T-helper 22 cell (primary cell): ENCODE measurements at places on chromosomes 7 and 10.

DNA sequence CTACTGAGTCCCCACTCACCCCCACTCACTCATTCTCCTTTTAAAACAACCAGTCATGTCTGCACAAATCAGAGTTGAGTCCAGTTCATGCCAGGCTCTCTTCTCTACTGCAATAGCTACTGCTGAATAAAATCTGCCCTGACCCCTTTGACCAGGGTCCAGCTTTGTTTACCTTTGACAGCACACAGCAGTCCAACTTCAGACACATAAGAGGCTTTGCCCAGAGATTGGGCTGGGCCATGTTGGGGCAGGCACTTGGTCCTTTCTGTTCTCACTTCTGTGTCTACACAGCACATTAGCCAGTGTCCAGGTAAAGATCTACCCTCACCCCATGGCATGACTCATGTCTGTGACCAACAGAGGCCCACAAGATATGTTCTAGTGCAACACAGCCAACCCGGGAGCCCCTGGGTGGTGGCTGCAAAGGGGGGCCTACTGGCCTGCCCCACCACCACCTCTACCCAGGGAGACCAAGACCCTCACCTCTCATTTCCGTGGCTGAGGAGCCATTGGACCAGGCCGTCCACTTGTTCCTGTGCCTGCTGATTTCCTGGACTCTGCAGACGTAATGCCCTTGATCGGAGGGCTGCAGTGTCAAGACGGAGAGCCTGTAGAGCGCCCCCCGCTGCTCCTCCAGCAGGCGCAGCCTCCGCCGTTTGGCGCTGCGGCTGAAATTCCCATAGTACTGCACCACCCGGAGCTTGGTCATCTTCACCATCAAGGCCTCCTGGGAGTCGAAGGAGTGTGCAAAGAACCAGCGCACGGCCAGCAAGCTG lies 8.0 kb downstream of the VSTM4 start:
- DNase-seq = no peak

DNA sequence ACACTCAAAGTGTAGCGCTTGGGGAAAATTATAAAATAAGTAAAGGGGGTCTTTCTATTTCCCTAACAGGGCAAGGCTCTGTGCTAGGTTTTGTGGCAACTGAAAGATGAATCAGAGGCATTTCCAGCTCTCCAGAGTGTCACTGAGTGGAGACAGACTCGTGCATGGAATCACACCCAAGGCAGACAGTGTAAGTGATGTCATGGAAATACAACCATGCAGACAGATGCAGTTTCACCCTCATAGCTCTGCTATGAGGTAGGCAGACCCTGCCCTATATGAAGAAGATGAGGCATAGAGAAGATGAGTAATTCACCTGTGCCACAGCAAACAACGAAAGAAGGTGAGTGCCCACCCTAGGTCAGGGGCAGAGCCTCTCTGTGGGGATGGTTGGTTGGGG lies 57.2 kb upstream of the PITRM1 start:
- no peak for DNase-seq

- no peak for DNase-seq
Observed at GRCh38 chr7:50851891-50852290, 69.2 kb upstream of the GRB10 start.

DNA sequence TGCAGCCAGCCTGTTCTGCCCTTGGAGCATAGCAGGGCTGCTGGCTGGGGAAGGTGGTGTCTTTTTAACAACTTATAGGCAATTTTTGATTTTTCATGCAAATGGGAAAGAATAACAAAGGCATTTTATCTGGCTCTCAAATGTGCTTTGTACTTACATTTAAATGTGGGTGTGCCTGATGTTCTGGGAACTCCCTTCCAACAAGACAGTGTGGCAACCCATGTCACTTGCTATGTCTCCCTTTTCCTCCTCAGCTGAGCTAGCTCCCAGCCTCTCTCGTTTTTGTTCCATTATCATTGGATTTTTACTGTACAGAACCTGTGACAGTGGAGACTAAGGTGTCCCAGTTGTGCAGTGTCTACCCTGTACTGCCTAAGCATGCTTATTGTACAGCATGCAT lies 93.5 kb upstream of the PDCD4 start:
- no peak for DNase-seq

DNA sequence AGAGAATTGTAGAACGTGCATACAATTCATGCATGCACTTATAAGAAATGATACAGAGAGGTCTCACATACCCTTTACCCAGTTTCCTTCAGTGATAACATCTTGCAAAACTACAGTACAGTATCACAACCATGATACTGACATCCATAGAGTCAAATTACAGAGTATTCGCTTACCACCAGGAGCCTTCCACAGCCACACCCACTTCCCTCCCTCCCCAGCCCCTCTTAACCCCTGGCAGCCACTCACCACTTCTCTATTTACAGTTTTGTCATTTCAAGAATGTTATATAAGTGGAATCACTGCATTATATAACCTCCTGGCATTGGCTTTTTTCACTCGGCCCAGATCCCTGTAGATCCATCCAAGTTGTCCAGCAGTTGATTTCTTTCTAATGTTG lies 143.8 kb downstream of the ZNF248 start:
- DNase-seq = no peak

- no peak for DNase-seq
Observed at GRCh38 chr7:124996778-124997177, 67.2 kb upstream of the POT1 start.

DNA sequence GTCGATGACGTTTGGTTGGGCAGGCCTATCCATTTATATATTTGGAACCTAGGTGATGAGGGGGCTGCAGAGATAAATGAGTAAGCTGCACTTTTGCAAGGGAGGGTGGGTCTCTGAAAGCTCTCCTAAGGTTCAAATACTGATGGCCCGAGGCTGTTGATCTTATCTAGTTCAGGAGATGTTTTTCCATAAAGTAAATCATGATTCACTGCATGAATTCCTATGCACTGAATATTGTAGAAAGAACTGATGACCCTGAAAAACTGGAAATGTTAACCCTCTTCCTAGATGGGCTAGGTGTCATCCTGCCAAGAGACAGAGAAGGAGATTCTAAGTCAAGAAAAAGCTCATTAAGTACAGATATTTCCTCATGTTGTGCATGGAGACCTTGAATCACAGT lies 459.9 kb downstream of the PLXNA4 start:
- no peak for DNase-seq

GRCh38 chr10:127462643-127463295 lies 86.3 kb upstream of the NPS start:
- DNase-seq = no peak

DNA sequence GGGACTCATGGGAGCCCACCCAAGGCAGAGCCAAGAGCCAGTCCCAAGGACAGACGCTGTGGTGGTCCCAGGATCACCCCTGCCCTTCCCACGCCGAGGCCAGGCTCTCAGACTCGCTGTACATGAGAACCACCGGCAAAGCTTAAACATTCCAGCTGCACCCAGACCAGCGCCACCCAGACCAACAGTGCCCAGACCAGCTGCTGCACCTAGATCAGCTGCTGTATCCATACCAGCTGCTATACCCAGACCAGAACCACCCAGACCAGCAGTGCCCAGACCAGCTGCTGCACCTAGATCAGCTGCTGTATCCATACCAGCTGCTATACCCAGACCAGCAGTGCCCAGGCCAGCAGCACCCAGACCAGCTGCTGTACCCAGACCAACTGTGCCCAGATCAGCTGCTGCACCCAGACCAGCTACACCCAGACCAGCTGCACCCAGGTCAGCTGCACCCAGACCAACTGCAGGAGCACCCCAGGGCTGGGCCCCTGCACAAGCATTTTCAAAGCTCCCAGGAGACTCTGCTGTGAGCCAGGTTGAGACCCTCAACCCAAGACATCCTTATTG lies 47.9 kb upstream of the CNPY1 start:
- DNase-seq = no peak

DNA sequence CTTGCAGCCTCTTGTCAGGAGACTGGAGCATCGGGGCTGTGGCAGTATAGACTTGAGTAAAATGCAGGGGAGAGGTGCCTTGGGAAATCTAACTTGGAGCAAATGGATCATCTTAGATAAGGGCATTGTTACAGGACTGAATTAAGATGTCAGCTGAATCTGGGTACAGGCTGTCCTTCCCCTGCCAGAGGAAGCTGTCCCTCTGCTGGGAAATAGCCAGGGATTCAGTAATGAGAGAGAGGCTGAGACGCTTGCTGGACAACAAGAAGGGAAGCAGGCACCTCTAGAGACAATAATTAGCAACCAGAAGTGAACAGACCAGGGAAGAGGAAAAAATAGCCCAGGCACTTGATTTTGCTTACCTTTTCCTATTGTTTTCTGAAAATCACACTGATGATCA lies 20.7 kb upstream of the RAPGEF5 start:
- no peak for DNase-seq

DNA sequence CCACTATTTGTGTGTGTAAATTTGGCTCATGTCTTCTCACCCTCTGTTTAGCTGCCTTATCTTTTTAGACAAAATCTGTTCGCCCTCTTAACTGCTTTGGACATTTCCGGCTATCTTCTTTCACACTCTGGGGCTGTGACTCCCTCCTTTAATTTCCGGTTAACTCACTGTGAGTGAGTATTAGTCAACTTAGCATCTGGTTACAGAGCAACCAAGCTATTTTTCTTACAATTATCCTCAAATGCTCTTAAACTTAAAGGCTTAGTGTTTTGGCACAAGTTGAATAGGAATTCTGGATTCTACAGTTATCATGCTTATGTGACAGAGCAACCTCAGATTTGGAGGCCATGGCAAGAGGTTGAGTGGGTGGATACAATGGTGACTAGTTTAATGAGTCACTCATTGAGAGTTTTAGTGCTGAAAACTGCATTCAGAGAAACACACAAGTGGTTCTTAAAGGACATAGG lies 177.6 kb upstream of the SEMA3A start:
- no peak for DNase-seq

GRCh38 chr10:71598621-71599055 lies 120.9 kb downstream of the C10orf105 start:
- no peak for DNase-seq
